ENCODE measurements at places on chromosomes 6 and 20.

DNA sequence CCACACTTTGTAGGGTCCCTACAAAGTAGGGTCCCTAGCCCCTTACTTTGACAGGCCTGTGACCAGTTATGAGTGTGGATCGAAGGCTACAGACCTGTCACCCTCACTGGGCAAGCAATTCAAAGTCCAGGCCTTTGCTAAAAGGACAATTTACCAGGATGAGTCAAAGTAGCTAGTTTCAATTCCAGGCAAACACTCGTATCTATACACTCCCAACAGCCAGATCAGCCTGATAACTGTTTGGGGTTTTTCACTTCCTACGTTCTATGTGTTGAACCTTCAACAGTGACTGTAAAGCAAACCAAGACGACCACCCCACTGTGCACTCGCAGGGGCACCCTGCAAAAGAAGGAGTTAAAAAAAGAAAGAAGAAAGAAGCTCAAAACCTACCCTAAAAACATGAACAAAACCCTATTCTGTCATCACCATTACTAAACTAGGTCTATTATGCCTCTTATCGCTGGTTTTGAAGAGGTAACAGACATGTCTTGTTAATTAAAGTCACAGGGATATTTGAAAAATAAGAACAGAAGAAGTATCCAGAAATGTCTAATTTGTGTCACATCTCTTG, 3.2 kb downstream of the GFOD1 start:
- no peak for DNase-seq

- peak; percentile 80 for DNase-seq
These were observed 6.9 kb upstream of the HELZ2 start for GRCh38 chr20:63580796-63581461.

- no peak for DNase-seq
These were observed 28.8 kb downstream of the TMEM244 start for GRCh38 chr6:129832299-129832698.

DNA sequence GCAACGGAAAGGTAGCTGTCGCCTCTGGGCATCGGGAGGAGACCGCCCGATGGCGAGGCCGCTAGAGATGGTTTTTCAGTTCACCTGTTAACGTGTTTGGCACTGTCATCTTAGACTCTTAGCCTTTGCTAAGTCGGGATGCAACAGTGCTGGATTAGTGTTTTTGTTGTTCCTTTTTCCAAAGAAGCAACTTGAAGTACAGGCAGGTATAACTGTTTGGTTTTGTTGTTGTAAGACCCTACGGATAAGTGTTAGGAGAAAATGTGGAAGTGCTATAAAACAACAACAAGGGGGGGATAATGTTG, 723 bp downstream of the MANEA start:
- no peak for DNase-seq

DNA sequence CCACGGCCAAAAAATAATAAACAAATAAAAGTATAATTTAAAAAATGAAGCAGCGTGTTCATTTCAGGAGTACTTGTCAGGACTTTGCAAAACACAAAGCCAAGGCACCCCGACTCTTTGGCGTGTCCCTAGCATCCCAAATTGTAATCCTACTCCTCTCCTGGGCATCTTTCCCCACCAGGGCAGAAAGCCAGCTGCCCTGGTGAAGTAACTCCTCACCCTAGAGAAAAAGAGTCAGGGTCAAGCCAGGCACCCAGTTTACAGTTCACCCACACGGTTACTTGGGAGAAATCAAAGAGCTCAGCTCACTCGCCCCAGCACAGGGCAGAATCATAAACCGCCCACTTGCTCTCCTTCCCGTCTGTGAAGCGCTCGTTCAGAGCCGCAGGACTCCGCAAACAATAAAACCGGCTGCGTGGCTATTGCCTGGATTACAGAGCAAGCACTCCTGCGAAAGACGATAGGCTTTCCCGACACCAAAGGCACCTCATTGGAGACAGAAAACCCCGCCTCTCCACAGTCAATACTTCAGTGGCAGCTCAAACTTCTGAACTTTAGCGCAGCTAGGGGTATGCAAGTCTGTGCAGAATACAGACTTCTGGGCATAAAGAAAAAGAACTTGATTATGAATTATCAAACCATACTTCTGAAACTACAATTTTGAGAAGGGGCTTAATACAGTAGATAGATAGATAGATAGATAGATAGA, 73.0 kb upstream of the NHSL1 start:
- DNase-seq = no peak

DNA sequence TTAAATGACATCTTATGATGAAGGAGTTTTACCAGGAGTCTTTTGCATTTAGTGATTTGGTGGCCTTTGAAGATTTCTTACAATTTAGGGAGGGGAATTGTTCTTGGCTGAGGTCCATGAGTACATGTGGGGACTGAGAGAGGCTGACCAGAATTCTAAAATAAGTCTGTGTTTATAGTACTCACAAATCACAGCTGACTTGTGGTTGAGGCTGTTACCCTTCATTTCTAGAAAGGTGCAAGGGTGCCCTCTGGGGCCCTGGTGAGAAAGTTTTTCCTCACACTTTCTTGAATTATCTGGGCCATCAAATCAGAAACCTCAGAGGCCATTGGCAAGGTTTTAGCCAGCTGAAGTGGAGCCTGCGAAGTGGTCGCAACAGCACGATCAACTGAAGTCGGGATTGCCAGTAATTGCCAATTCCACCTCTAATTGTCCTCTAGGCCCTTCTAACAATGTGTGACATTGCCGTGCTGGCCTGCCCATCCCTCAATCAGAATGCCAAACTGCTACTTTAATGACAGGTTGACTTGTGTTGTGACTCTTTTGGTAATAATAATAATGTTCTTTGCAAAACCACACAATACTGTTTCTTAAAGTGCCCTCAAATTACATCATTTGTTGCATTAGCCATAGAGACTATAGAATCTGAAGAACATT, 221.6 kb downstream of the OGFRL1 start:
- DNase-seq = no peak

- no peak for DNase-seq
These were observed 2.6 kb upstream of the SIRPB1 start for GRCh38 chr20:1622450-1622849.

GRCh38 chr6:38476888-38477287, 162.8 kb downstream of the BTBD9 start:
- no peak for DNase-seq

DNA sequence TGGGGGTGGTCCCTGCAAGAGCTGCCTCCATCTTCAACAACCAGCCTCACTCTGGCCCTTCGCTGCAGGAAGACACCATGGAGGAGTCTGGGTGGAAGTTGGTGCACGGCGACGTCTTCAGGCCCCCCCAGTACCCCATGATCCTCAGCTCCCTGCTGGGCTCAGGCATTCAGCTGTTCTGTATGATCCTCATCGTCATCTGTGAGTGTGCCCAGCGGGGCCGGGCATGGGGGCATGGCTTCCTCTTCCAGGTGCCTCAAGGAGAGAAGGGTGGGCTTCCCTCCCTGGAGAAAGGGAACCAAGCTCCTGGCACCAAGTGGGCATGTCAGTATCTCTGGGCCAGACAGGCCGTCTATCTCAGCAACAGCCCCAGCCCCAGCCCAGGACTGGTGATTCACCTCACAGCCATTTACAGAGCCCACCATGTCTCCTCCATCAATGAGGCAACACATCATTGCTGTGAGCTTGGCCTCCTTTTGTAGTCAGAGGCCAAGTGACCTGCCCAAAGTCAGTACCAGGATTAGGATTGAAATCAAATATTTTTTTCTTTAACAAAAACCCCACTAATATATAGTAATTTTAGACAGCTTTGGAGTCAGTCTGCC, 40.2 kb downstream of the TM9SF4 start:
- no peak for DNase-seq

DNA sequence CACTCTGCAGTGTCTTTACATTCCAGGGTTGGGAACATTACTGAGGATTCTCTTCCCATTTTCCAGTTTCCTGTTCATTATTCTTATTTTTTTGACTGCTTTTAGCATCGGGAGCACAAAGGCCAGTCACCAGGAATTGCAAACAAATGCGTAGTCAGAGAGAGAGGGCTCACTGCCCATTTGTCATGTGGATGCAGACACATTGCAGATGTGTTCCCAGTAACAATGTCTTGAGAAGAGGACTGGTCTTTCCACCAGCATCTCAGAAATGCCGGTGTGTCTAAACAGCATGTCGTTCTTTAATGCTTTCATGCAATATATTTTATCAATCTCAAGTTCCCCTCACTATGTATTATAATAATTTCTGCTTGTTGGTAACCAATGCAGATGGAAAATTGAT, 952 bp upstream of the TAAR6 start:
- no peak for DNase-seq

DNA sequence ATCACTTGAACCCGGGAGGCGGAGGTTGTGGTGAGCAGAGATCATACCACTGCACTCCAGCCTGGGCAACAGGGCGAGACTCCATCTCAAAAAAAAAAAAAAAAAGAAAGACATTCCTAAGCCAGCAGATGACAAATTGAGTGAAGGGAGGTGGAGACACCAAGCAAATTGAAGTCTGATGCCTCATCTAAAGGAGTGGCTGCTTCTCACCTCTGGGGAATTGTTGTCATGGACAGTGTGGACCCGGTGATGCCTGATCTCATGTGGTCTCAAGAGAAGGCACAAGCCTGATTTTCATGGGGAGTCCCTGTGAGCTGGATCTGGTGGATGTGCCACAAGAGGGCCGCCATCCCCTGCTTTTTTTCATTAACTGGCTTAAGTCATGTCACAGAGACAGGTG, 272.0 kb downstream of the ZNF217 start:
- DNase-seq = no peak

DNA sequence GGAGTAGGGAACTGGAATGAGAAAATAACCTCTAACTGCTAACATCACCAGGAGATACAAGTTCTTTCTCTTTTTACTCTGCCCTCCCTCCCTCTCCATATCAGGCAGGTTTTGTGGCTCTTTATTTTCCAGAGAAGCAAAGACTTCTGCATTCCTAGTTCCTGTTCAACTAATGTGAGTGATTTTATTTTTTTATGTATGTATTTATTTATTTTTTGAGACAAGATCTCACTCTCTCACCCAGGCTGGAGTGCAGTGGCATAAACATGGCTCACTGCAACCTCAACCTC, 6.0 kb upstream of the IER3 start:
- no peak for DNase-seq

DNA sequence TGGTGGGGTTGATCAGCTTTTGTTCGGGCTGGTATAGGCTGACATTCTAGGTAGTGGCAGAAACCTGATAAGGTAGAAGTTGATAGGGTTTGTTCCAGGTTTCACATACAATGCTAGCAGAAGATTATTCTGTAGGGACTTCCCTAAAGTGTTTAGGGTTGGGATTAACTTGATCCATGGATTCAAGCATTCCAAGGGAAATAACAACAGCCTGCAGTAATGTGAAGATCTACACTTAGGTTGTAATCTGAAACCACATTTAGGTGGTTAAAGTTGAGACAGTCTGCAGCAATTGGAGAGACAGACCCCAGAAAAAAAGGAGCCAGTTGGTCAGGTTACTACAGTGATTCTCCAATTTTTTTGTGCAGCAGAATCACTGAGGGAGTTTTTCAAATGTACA, 56.1 kb downstream of the GJA1 start:
- DNase-seq = no peak

DNA sequence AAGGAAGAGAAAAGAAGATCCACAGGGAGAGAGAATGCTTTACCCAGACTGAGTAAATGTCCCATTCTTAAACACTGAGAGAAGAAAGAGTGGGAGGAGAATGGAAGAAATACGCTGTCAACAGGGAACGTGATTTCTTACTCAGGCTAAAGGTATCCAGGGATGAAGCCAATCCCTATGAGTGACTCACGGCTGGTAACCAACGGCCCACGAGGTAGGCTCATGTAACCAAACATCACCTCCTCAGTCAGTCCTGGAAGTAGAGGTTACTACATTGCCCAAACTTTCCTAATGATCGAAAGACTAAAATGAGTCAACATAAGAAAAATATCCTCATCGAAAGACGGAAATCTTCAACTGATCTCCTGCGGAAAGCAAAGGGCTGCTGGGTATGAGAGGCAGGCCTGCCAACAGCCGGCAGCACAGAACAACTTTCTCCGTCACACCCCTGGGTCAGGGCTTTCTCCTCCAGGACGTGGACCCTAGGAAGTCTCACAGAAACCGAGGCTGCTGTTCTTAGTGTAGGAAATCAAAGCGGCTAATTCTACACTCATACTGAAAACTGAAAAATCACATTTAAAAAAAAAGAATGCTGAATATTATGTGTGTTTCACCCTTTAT, 292.6 kb downstream of the GMDS start:
- DNase-seq = no peak

GRCh38 chr20:33372993-33373441, 28.3 kb downstream of the CDK5RAP1 start:
- no peak for DNase-seq

DNA sequence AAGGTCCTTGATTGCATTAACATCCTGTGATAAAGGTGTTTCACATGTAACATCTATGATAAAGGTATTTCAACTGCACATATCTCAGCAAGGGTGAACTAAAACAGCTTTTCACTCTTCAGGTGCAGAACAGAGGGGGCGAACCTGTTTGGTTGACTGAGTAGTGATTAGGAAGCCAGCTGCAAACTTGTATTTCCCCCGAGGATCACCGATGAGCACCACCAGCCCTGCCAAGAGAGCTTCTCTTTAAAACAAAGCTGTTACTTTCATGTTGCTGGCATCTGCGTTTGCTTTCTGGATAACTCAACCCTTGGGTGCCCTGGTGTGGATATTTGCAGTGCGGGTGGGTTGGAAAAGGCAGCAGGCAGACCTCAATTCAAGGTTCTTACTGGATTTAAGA, 39.6 kb downstream of the JAG1 start:
- DNase-seq = no peak

DNA sequence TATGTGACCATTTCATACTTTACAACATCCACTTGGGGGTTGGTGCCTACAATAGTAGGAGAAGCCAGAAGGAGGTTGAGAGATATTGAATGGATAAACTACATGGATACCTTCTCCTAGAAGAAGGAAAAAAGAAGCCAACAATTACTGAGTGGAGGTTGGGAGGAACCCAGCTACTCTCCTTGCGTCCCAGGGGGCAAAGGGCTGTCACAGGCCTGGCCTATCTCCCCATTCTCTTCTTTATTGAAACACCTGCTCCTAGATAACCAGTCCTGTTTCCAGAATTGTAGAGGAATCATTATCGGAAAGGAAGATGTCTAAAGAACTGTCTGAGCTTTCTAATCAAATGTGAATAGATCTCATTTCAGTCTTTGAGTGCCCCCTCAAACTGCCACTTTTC, 115.1 kb downstream of the MAP7 start:
- no peak for DNase-seq

- peak; percentile 82 for DNase-seq
These were observed 2.1 kb downstream of the SOX12 start for GRCh38 chr20:327186-328026.

DNA sequence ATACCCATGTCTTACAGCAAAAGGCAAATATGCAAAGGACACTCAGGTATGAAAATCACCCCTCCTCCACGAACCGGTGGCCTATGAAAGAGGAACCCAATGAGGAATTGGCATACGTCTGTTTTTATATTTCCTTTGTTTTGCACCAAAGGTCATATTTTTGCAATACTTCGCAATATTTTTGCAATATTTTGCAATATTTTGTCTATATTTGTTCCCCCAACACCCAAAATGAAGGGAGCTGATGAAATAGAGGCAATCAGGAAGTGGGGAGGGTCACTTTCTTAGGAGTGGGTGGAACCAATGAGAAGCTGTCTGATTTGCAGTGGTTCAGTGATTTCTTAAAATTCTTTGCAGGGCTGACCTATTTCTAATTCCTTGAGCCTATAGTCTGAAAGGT, 296.8 kb upstream of the TSHZ2 start:
- peak; percentile 32 for DNase-seq

GRCh38 chr20:58824843-58825242, 25.9 kb downstream of the GNAS-AS1 start:
- DNase-seq = no peak

- no peak for DNase-seq
These were observed 219.8 kb upstream of the STXBP5 start for GRCh38 chr6:146984251-146984924.

- no peak for DNase-seq
These were observed 73.3 kb upstream of the LYRM2 start for GRCh38 chr6:89711801-89712200.

Measured in CD4-positive, alpha-beta T cell treated with Interleukin-15 for 1 hour (primary cell).